ENCODE measurements at places on chromosomes 6 and 20.

- DNase-seq: no peak
Measured at GRCh38 chr6:39684790-39685488, 40.3 kb downstream of the KIF6 start.

DNA sequence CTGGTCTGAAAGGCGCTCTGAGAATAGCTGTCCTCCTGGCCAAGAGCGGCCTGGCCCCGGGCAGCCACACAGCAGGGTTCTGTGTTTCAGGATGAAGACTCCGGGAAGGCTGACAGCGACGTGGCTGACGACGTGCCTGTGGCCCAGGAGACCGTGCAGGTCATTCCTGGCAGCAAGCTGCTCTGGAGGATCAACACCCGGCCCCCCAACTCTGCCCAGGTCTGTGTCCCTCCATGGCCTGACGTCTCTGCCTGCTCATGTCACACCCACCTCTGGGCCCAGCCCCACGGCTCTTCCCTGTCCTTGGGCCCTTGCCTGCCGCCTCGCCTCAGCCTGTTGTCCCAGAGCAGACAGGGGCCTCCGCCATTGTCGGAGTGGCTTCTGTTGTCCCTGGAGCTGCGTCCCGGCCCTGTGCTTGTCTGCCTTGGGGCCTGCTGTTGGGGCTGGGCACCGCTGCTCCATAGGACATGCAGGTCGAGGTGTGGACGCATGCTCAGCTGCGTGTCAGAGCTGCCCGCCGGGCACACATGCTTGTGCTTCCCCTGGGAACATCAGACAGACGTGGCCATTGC, 16.2 kb upstream of the ADRM1 start:
- no peak for DNase-seq

DNA sequence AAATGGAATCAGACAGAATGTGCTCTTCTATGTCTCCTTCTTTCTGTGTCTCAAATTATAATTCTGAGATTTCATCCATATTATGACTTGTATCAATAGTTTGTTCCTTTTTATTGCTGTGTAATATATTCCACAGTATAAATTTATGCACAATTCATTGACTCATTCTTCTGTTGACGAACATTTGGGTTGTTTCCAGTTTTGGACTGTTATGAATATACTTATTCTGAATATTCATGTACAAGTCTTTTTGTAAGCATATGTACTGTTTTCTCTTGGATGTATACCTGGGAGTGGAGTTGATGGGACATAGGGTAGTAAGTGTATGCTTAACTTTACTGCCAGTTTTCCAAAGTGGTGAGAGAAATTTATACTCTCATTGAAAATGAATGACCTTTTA, 28.1 kb upstream of the TRAF3IP2 start:
- DNase-seq: no peak

DNA sequence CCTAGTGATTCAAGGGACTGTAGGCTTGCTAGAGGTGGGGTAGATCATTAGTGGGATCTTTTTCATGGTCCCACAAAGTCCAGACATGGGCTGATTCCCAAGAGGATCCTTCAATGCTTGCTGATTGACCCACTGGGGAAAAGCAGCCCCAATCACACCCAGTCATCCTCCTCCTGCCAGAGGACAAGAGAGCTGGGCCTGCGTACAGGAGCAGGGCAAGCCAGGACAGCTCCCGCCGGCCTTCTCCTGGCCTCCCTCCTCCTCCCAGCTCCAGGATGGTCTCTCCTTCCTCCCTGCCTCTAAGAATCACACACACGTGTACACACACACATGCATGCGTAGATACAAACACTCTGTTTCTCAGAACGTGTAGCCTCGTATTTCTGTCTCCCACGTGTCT, 27.0 kb downstream of the KCNK15 start:
- DNase-seq: no peak

DNA sequence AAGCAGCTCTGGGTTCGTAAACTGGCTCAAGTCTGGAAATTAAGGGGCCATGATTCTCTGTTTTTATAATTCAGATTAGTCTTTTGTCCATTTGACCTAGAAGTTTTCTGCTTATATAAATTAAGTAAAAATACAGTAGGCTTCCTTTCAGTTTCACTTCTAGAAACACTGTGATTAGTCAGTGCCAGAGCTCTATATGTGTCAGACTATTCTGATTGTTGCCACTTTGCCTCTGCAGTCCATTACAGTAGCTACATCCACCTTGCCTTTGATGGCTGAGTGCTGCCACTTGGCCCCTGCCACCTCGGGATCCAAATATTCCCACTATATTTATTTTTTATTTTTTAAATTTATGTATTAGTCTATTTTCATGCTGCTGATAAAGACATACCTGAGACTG, 7.9 kb downstream of the ZC2HC1B start:
- DNase-seq: no peak

GRCh38 chr20:48815537-48815936, 12.3 kb downstream of the PREX1 start:
- DNase-seq: no peak

DNA sequence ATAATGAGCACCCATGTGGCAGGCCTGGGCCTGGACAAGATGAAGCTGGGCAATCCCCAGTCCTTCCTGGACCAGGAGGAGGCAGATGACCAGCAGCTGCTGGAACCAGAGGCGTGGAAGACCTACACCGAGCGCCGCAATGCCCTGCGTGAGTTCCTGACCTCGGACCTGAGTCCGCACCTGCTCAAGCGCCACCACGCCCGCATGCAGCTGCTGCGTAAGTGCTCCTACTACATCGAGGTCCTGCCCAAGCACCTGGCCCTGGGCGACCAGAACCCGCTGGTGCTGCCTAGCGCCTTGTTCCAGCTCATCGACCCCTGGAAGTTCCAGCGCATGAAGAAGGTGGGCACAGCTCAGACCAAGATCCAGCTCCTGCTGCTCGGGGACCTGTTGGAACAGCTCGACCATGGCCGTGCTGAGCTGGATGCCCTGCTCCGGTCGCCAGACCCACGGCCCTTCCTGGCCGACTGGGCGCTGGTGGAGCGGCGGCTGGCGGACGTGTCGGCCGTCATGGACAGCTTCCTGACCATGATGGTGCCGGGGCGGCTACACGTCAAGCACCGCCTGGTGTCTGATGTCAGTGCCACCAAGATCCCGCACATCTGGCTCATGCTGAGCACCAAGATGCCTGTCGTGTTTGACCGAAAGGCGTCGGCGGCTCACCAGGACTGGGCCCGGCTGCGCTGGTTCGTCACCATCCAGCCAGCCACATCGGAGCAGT, 1.9 kb downstream of the FNDC11 start:
- no peak for DNase-seq

DNA sequence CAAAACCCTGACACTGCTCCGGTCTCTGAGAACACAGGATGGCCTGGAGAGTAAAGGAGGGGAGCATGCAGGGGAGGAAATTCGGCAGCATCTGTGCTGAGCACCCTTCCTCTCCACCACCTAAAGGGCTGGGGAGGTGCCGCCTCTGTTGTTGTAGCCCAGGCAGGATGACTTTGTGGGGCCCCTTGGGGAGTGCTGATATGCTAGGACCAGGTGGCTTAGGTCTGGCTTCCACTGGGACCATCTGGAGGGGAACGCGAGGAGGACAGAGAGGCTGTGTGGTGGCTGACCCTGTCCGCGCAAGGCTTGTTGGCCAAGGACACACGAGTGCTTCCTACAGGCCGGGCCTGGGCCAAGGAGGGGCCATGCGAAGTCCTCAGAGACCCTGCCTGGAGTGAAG, 9.9 kb upstream of the RPS6KA2 start:
- DNase-seq: no peak

DNA sequence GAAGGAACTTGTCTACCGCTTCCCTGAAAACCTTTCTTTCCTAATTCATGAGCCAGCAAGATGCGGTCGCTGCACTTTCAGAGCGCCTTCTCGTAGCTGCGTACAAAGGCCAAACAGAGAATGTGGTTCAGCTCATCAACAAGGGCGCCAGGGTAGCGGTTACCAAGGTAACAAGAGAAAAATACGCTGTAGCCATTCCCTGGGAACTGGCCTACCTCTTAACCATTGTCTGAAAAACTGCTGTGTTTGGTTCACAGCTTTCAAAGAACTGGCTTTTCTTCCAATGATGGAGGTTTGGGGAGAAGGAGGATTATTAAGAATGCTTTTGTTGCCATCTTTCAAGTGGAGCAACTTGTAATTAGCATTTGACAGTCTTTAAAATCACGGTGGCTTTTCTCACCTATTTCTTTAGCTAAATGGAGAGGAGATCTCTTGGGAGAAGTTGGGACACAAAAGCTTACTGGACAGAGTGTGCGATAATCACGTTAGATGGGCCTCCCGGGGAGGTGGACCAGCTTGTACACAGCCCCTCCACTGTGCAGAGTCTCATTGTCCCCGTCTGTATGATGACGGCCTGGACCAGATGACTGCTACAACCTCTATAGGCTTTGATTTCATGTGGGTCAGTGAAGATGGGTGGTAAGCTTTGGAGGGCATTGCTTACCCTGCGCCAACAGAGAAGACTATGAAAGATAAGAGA, 71.5 kb downstream of the LYRM2 start:
- no peak for DNase-seq

- DNase-seq: no peak
Measured at GRCh38 chr6:98380589-98380988, 453.8 kb upstream of the POU3F2 start.

DNA sequence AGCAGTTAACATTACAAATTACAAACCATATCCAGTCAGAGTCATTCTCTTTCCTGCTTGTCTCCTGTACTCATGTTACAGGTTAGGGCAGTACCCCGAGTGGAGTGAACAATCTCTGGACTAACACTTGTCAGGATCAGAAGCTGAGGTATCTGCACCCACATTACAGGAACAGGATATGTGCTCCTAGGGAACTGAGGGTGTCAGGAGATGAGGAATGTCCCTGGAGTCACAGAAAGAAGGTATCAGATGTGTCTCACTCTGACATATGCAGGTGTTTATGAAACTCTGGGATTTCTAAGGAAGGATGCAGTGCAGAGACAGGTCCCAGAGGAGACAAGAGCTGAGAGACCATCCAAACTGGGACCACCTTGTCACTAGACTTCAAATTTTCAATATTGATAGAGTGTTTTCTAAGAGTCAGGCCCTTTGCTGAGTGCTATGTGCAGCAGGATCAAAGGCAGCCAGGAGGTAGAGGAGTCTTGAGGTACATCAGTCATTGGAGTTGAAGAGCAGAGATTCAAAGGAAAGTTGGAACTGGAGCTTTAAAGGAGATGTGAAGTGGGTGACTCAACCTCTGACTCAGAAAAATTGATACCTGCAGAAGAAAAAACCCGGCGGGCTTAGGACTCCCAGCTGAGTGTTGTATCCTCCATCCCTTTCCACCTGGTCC, 12.6 kb downstream of the HLA-DPB1 start:
- no peak for DNase-seq
